Right kidney (tissue), 9 donors: ENCODE measurements at places on chromosomes 12 and 14.
A peak's percentile ranks its signal among the peaks of the same experiment; 100 is the strongest.

- DNase-seq = no peak
Observed at GRCh38 chr12:6838854-6839253, 1.9 kb upstream of the GNB3 start.

DNA sequence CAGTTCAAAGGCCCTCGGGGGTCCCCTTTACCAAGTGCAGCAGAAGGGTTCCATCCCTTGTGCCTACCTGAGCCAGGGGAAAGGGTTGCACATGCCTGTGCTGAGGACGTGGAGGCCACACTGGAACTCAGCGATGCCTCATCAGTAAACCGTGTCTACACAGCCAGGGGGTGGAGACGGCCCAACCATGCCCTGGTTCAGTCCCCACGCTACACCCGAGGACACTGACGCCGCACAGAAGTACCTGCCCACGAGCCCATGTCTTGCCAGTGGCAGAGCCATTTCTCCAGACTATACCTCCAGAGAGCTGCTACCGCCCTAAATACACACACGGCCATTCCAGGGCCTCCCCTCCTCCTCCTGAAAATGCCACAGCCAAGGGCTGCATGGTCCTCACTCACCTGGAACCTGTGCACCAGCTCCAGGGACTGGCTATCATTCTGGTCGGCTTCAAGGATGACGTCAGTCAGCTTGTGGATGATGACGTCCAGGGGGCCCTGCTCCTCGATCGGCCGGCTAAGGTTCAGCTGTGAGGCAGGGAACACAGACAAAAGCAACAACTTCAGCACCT is 93.4 kb downstream of the CHGA start:
- DNase-seq = no peak

DNA sequence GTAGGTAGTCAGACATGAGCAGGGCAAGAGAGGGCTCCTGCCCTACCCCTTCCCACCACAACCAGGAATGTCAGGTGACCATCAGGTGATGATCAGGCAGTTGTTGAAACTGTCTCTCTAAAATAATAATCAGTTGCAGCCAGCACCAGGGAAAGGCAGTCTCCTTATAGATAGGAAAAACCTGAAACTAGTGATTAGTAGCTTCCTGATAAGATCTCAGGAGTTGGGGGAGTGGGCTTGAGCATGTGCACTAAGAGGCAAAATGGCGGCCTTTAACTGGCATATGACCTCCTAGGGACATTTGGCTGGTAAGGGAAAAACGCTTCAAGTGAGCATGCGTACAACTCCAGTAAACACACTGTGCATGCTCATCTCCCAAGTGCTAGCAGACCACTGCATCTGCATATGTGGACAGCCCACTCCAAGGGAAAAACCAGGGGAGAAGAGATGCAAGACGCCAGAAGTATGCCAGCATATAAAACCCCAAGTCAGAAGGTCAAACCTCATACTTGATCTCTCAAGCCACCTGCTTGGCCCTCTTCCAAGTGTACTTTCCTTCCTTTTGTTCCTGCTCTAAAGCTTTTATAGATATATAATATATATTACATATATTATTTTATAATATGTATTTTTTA is 37.1 kb downstream of the TGFB3 start:
- DNase-seq = no peak

GRCh38 chr12:53190108-53190729 is 9.5 kb upstream of the CSAD start:
- DNase-seq = peak; percentile 52

GRCh38 chr14:56590535-56590960 is 10.9 kb downstream of the TMEM260 start:
- no peak for DNase-seq

- peak; percentile 57 for DNase-seq
Observed at GRCh38 chr12:122860040-122860853, 25.0 kb downstream of the HIP1R start.

GRCh38 chr14:30356438-30357202 is 202.3 kb upstream of the G2E3 start:
- DNase-seq = no peak

- DNase-seq = no peak
Observed at GRCh38 chr14:31590206-31590605, 29.0 kb downstream of the NUBPL start.

DNA sequence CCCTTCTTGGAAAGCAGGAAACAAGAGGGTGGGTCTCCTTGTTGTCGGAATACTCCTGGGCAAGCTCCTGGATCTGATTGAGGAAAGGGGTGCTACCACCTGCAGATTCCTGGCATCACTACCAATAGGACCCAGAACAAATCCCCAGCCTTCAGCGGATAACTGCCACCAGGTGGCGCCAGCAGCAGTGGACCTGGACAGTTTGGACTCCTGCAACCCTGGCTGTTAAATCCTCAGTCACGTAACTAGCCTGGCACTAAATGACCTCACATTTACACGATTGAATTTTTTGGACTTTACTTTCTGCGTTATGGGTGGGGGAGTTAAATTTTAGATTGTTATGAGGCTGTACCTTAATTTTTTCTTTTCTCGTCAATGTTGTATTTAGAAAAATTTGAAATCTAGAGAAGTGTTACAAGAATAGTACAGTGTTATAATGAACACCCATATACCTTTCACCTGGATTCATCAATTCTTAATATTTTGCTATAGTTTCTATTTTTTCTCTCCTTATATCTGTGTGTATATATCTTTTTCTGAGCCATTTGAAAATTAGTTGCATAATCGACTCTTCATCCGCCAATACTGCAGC is 95.6 kb downstream of the GAS2L3 start:
- DNase-seq = peak; percentile 31

- no peak for DNase-seq
Observed at GRCh38 chr12:54019091-54019811, 9.0 kb upstream of the HOXC6 start.

- no peak for DNase-seq
Observed at GRCh38 chr14:55094292-55095157, 34.5 kb upstream of the LGALS3 start.

GRCh38 chr14:79136071-79137044 is 966.2 kb downstream of the NRXN3 start:
- no peak for DNase-seq

GRCh38 chr14:21965042-21965441 is 291.4 kb upstream of the OR4E1 start:
- no peak for DNase-seq

DNA sequence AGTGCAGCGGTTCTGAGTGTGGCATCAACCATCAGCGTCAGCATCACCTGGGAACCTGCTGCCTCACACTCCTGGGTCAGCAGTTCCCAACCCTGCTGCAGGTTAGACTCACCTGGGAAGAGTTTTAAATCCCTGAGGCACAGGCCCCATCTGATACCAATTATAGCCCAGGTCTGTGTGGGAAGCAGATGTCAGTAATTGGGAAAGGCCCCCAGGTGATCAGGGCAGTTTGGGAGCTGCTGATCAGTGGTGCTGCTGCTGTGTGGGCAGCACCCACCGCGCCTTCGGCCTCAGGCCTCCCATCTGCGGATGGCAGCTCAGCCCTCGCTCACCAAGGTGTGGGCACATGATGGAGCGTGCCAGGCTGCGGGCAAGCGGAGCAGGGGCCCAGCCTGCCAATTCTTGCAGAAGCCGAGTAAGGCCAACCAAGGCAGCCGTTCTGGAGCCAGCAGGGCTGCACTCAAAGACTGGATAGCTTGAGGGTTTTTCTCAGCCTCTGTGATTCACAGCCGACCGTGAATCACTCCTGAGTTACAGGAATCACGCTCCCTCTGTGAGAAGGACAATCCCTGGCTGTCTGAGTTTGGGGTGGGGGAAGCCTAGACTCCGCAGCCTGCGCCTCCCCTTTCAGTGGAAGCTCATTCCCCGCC is 155.6 kb upstream of the SFSWAP start:
- DNase-seq = no peak

DNA sequence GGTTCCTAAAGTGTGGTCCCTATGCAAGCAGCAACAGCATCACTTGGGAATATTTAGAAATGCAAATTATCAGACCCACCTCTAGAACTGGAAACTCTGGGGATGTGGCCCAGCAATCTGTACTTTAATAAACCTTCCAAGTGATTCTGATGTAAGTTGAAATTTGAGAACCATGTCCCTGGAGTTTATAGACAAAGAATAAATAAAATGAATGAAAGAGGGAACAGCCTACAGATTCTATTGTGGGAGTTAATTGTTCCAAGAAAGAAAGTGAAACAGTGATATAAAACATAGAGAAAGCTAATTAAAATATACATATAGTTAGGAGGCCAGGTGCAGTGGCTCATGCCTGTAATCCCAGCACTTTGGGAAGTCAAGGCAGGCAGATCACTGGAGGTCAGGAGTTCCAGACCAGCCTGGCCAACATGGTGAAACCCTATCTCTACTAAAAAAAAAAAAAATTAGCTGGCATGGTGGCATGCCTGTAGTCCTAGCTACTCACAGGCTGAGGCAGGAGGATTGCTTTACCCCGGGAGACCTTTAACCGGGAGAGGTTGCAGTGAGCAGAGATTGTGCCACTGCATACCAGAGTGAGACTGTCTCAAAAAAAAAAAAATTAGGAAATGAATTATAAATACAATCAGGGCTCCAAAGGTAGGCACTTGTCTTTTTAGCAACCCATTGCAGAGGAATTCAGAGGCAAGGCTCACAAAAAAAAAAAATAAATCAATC is 507.5 kb downstream of the NAV3 start:
- no peak for DNase-seq

GRCh38 chr12:93571925-93572711 is at the start of gene SOCS2:
SOCS2 (plus strand) TSS chr12:93572675; CDS start chr12:93572898, 223 bp downstream.
- peak; percentile 88 for DNase-seq

GRCh38 chr12:83613586-83614110 is 926.9 kb downstream of the TMTC2 start:
- peak; percentile 4 for DNase-seq

- DNase-seq = no peak
Observed at GRCh38 chr12:14961466-14962152, at the start of gene ARHGDIB. ARHGDIB (minus strand) TSS chr12:14961601; CDS start chr12:14950712, 10,889 bp downstream.

DNA sequence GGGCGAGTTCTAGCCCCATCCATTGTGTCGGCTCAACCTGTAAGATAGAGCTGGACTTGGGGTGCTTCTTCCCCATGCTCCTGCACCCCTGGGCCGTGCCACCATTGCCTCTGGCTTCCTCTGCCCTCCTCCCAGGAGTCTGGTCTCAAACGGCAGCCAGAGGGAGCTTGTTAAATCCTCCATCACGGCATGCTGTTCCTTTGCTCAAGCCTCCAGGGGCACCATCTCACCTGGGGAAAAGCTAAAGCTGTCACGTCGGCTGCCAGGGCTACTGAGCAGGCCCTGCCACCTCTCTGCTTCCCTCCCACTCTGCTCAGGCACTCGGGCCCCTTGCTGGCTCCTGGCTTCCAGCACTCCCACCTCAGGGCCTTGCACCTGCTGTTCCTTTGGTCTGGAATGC is 140.4 kb downstream of the RBM19 start:
- no peak for DNase-seq

DNA sequence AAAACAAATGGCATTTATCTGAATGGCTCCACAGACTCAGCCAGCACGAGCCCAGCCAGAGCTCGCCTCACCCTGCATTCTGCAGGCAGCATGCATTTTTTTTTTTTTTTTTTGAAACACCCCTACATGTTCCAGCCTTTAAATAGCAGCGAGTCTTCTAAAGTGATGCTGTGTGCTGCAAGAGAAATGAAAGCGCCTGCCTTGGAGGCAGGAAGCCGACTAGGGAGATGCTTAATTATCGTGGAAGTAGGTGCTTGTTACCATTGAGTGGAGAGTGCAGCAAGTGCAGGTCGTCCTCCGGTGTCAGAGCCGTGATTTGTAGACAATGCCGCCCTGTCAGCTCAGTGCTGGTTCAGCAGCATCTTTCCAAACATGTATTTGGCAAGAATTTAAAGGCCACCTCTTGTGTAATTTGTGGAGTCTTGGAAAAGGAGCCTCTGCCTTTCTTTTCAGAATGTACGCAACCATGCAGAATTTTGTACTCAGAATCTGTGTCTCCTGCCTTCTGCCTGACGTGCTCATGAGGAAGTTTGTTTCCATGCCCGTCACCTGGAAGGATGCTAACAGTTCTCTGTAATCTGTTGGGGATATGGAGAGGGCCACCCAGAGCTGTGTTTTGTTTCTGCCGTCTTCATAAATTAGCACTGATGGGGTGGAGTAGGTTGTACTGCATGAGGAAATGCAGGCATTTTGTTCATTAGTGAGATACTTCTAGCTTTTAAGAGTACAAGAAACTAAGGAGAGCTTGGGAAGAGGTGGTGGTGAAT is 345.9 kb upstream of the RGS6 start:
- peak; percentile 13 for DNase-seq

DNA sequence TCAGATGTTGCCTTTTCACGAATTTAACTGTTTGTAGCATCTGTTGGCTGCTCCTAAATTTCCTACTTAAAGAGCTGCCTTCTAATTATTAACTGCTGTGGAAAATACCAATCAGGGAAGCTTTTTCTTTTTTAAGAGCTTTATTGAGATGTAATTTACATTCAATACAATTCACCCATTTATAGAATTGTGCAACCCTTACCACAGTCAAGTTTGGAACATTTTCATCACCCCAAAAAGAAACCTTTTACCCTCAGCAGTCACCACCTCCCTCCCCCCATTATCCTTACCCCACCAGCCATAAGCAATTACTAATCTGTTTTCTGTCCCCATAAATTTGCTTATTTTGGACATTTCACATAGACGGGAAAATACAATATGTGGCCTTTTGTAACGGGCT is 1.4 kb downstream of the PCNX4 start:
- DNase-seq = peak; percentile 15
